Left kidney (tissue), 8 donors: ENCODE measurements at places on chromosomes 1 and 21. TPM values are rescaled to one million over a fixed set of nuclear protein-coding genes. Genes with fewer than 3 reads are reported as not detected.

GRCh38 chr1:156407344-156407743 lies 38.3 kb downstream of the RHBG start:
- no peak for DNase-seq

DNA sequence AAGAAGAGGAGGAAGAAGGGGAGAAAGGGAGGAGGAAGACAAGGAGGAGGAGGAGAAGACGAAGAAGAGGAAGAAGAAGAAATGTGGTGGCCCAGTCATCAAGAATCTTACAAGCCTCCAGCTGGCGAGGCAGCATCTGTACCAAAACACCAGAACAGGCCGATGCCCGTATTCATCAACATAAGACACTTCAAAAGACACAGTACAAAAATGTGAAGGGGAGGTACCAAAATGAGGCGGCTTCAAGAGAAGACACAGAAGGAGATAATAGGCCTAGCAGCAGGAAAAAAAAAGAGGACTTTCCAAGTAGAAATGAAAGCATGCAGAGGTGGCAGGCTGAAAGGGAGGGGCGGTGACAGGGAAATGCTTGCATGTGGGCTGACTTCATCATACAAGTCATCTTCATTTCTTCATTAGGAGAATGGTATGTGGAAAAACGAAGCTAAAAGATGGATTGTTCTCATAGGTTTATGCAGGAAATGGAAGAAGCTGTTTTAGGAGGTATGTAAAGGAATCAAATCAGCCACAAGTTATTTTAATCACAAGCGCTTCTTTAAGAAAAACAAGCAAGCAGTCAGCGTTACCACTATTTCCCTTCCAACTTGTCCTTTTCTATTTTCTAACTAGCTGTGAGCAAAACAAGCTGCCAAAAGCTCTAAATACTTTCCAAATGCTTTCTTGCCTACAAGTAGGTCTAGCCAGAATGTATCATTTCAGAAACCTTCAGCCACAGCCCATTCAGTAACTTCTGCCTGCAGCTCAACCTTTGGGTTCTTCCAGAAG lies 192.3 kb downstream of the SLC45A1 start:
- no peak for DNase-seq

Gene IRF2BP2
- polyA plus RNA-seq = 140 TPM

Gene WNT2B
- polyA plus RNA-seq = 4.5 TPM
